H4 (cell line): ENCODE measurements at places on chromosomes 7 and 10. TPM values are rescaled to one million over a fixed set of nuclear protein-coding genes. Genes with fewer than 3 reads are reported as not detected.

GARIN1A gene
- 0.06 TPM in 1 of 2 replicates, not detected in the other for total RNA-seq

TBX20 gene
- total RNA-seq: 1.5 and 2.3 TPM in 2 replicates

PRKG1 gene
- total RNA-seq: 2.4 and 3.4 TPM in 2 replicates

SMO gene
- 13.5 and 15.5 TPM in 2 replicates for total RNA-seq

PHKG1 gene
- 0.17 TPM in 1 of 2 replicates, not detected in the other for total RNA-seq

GRM3 gene
- total RNA-seq: not detected in 2 replicates

IL6 gene
- 5.1 and 6.7 TPM in 2 replicates for total RNA-seq

MMD2 gene
- total RNA-seq: not detected in 2 replicates

TMEM106B gene
- total RNA-seq: 181 and 208 TPM in 2 replicates

FANK1 gene
- 8.4 and 20.8 TPM in 2 replicates for total RNA-seq

ITIH5 gene
- total RNA-seq: 0.10 and 0.29 TPM in 2 replicates

LIPM gene
- total RNA-seq: not detected in 2 replicates

FGL2 gene
- not detected in 2 replicates for total RNA-seq

ADRB1 gene
- 1.1 and 1.9 TPM in 2 replicates for total RNA-seq

NANOS1 gene
- total RNA-seq: 4.7 and 6.7 TPM in 2 replicates

CFTR gene
- 0.29 TPM in 1 of 2 replicates, not detected in the other for total RNA-seq

LEP gene
- total RNA-seq: not detected in 2 replicates

CRYGN gene
- not detected in 2 replicates for total RNA-seq

TEX47 gene
- total RNA-seq: not detected in 2 replicates

SPDYE11 gene
- total RNA-seq: not detected in 2 replicates

FFAR4 gene
- not detected in 2 replicates for total RNA-seq

CYP2C19 gene
- total RNA-seq: not detected in 2 replicates

BTBD16 gene
- total RNA-seq: not detected in 2 replicates

CXCL12 gene
- 0.06 and 0.77 TPM in 2 replicates for total RNA-seq
